ENCODE measurements at places on chromosomes 11 and 22.

- no peak for DNase-seq
Observed at GRCh38 chr11:44725016-44725685, 1.6 kb upstream of the TSPAN18 start.

- no peak for DNase-seq
Observed at GRCh38 chr22:22210375-22210774, 34.2 kb upstream of the VPREB1 start.

DNA sequence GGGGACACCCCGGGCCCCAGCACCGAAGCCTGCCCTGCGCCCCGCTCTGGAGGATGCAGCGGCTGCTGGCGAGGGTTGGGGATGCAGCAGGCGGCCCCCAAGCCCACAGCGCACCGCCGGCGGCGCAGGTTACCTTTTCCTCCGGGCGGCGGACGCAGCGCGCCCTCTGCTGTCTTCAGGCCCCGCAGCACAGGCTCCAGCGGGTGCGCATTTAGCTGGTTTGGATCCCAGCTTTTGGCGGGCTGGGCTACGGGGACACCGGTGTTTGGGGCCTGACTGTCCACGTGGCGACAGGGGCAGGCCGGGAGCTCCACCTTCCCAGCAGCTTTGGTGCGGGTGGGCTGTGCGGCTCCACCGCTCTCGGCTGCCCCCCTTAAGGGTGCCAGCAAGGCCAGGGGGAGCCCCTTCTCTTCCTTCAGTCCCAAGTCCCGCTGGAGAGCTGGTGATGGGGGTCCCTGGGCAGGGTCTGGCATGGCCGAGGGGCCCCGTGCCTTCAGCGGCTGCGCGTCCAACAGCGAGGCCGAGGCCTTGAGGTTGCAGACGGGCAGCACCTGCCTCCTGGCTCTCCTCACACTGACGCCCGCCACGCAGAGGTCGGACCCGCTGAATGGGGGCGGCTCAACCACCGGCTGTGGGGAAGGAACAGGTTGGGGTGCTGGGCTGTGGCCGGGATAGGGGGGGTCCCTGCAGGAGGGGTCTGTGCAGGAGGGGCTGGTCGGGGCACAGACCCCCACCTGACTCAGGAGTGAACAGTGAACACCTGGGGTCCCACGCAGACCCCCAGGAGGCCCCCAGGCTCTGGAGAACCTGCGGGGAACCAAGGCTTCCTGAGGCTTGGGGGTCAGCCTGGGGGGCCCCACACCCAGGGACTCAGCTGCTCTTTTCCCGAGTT is 18.0 kb upstream of the IL17REL start:
- peak; percentile 63 for DNase-seq

DNA sequence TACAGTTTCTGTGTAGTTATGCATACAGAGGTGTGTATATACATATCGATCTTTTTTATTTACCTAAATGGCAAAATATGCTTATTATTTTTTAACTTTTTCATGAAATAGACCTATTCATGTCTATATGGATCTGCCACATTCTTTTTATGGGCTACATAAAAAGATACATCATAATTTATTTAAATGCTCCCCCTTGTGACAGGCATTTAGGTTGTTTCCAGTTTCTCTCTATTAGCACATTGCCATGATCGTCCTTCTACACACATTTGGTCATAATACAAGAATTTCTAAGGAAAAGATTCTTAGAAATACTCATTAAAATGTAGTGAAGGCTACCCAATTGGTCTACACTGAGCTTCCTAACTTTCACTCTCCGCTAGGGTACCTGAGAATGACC is 1067.4 kb downstream of the OPCML start:
- no peak for DNase-seq

- no peak for DNase-seq
Observed at GRCh38 chr11:866481-866880, 23.8 kb downstream of the TSPAN4 start.

DNA sequence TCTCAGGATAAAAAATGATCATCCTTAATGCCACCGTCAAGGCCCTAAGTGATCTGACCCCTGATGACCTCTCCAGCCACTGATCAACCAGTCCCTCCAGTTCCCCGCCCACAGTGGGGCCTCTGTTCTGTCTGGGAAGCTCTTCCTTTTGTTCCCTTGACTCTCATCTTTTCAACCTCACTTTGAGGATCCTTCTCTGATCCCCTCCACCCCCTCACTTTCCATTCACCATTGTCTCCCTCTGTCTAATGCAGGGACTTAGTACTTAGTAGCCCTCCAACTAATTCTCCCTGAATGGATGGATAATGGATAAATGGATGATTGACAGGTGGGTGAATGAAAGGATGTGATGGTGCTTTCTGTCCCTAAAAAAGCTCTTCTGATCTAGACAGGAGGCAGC is 45.6 kb downstream of the C11orf58 start:
- no peak for DNase-seq

- DNase-seq: no peak
Observed at GRCh38 chr11:87280143-87280542, 242.4 kb downstream of the TMEM135 start.

DNA sequence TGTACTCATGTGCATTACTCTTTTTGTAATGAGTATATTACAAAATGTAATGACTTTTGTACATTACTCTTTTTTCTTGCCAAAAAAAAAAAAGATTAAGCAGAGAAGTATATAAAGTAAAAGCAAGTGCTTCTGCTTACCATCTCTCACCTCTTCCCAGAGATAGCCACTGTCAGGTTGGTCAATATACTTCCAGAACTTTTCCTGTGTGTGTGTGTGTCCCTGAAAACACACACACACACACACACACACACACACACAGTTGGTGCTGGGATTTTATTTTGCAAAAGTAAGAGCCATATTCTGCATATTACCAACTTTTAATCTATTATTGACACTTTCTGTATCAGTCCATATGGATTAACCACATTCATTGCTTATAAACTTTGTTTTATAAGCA is 2.5 kb downstream of the IGLL5 start:
- DNase-seq: no peak

DNA sequence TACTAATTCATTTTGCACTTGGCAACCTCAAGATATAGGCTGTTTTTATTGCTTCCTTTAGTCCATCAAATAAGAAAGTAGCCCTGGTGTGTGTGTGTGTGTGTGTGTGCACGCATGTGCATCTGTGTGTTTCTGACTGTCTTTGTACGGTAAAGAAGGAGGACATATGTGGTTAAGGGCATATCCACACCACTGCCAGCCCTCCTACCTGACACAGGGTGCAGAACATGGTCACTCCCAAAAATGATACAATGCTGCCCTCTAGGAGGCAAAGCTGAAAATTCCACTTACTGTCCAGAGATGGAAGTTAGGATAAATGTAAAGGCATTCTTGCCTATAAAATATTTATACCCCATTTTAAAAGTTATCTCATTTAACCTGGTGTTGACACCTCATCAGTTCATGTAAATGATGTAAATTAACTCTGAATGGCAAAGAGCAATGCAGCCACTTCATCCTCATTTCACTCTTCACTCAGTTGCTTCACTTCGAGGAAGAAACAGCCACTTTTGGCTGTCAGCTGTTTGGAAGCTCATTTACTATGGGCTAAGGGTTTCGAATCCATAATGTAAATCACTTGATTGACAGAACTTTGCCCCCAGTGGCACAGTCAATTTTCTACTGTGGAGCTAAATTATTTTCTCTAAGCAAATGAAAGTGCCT is 83.1 kb upstream of the MTNR1B start:
- no peak for DNase-seq

DNA sequence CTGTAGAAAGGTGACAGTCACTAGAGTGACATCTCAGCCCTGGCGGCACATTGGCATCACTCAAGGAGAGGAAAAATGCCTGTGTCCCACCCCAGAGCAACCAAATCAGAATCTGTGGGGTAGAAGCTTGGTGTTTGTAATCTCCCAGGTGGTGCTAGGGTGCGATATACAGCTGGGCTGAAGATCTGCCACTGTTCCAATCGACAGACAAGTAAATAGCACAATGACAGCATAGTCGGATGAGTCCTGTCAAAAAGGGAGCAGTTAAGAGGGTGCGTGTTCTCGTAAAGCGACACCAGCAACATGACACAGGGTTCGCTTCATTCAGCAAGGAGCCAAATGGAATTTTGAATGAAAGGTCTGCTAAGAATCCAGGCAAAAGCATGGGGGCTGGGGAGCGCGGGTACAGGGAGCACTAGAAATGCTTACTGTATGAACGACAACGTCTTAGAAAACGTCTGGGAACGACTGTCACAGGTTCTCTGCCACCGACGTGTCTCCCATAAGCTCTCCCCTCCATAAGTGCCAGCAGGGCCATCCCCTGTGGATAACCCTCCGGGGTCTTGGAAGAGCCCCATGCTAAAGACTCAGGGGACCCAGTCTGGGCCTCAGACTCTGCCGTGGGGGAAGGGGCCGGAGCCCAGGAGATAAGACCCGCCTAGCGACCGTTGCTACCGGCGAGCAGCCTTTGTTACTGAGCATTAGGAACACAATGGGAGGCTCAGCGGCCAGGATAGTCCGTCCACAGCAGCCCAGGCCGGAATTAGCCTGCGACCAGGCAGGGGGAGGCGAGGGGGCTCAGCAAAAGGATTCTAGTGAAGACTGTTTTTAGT is 20.8 kb downstream of the ADA2 start:
- DNase-seq: no peak

GRCh38 chr11:110380836-110381622 is 48.7 kb upstream of the FDX1 start:
- no peak for DNase-seq

- no peak for DNase-seq
Observed at GRCh38 chr22:40044870-40045834, 50.4 kb downstream of the FAM83F start.

- DNase-seq: no peak
Observed at GRCh38 chr11:44397586-44398178, 87.7 kb upstream of the ALX4 start.

GRCh38 chr22:43152003-43152356 is 621 bp downstream of the TSPO start:
- DNase-seq: no peak

DNA sequence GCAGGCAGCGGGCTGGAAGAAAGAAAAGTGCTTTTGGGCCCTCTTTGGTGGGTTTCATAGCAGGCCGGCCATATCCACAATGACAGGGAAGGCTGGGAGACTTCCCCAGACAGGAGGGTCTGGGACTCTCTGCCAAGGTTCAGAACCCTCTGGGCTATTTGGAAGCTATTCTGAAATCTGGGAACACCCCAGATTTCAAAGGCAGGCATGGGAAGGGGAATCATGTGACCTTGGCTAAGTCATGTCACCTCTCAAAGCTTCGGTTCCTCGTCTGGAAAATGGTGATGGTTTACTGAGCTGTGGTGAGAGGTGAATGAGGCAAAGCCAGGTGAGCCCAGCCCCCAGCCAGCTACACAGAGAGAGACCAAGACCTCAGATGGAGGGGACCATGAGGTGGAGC is 4.6 kb downstream of the CASTOR1 start:
- DNase-seq: peak; percentile 87

DNA sequence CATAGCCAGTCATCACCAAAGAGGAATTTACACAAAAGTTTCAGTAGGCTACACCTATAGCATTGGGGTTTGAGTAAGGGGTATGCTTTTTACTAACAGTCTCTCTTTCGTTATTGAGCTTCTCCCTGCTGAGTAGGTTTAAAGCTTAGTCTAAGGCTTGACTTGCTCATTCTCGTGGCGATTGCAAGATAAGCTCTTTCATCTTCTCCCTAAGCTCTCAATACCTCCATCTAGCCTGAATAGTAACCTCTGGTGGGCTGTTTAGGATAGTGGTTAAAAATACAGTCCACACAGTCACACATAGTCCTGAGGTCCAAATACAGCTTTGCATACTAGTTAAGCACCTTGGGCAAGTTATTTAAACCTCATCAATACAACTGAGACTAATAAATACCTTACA is 65.6 kb downstream of the IMMP1L start:
- DNase-seq: no peak

DNA sequence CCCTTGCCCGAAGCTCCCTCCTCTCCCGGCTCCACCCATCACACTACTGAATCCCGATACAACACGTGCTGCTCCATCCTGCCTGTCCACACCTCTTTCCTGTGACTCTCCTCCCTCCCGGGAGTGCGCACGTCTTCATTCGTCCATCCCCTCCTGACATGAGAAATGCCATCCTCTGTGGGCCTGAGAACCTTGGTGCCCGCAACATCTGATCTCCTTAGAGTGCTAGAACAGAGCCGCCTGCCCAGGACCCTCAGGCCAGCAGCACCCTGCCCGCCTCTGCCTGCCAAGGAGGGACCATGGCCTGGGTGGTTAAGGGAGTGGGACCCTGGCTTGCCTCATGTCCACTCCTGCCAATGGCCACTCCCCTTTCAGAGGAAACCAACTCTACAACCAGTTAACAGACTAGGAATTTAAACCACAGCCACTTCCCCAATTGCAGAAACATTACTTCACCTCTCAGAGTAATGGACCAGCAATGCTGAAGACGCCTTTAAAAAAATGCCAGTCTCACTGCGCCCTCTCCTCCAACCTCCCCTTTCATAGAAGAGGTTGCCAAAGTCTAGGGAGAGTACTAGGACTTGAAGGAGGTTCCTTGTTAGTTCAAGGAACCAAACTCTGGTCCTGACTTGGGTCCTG is 466.3 kb downstream of the OPCML start:
- DNase-seq: no peak

DNA sequence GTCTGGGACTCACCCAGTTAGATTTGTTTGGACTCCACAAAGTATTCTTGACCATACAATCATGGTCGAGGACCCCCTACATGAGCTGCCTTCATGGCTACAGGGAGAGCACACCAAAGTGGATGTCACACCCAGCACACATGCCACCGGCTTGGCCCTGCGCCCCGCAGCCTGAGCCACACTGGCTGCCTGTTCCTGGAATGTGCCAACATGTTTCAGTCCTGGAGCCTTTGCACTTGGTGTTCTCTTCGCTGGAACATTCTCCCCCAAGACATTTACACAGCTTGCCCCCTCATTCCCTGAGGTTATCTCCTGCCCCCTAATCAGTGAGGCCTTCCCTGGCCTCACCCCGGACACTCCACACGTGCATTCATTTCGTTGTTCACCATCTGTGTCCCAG is 46.0 kb downstream of the PPARA start:
- DNase-seq: no peak

GRCh38 chr11:93114304-93114703 is 83.5 kb downstream of the SLC36A4 start:
- DNase-seq: no peak

DNA sequence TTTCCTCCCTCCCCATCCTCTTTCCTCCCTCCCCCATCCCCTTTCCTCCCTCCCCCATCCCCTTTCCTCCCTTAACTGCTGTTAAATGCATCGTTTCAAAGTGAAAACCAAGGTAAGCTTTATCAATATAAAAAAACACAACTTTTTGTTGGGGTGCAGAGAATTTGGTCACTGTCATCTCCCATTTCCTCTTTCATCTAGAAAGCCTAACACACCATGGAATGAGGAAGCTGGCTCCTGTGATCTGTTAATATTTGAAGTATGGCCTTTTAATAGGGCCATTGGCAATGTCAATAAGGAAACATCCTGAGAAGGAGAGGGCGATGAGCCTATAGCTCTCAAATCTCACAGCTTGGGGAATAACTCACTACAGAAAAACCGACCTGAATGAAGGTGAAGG is 7.0 kb downstream of the EXPH5 start:
- DNase-seq: peak; percentile 7

- no peak for DNase-seq
Observed at GRCh38 chr11:117723277-117724024, 73.6 kb downstream of the DSCAML1 start.
